CD4-positive, alpha-beta T cell (primary cell): ENCODE measurements at places on chromosomes 1 and 21.
A peak's percentile ranks its signal among the peaks of the same experiment; 100 is the strongest.

GRCh38 chr21:31282095-31282709, 61.9 kb downstream of the TIAM1 start:
- DNase-seq = no peak

GRCh38 chr1:232066521-232066920, 439.9 kb downstream of the DISC1 start:
- DNase-seq = no peak

- no peak for DNase-seq
Measured at GRCh38 chr1:240352769-240353168, 259.2 kb downstream of the GREM2 start.

DNA sequence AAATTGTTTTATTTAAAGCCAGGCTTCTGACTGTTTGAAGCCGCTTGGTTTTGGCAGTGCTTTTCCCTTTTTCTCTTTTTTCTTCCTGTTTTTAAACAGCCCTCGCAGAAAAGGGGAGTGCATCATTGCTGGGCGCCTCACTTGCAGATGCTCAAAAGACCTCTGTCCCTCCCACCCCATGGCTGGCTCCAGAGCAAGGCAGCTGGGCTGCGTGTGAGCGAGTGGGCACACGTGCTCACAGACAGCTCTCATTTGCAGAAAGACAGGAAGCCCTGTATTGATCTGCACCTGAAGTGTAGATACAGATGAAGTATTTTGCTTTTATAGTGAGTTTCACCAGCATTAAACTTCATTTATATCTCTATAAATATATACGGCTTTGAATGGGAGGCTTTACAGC, 8.8 kb downstream of the TNR start:
- no peak for DNase-seq

GRCh38 chr1:204295671-204296070, 64.1 kb downstream of the PLEKHA6 start:
- no peak for DNase-seq

GRCh38 chr21:38175306-38175705, 81.5 kb upstream of the KCNJ15 start:
- DNase-seq = no peak

GRCh38 chr1:4847711-4848110, 193.3 kb downstream of the AJAP1 start:
- DNase-seq = no peak

- DNase-seq = no peak
Measured at GRCh38 chr1:83511146-83511726, 487.7 kb downstream of the TTLL7 start.

- no peak for DNase-seq
Measured at GRCh38 chr1:61337037-61337436, 254.7 kb downstream of the NFIA start.

GRCh38 chr1:210437111-210437510, 108.4 kb downstream of the HHAT start:
- no peak for DNase-seq

- no peak for DNase-seq
Measured at GRCh38 chr1:115753830-115754229, 14.7 kb downstream of the CASQ2 start.

GRCh38 chr1:212981025-212981495, 30.7 kb downstream of the VASH2 start:
- peak; percentile 5 for DNase-seq

- DNase-seq = no peak
Measured at GRCh38 chr1:175171036-175171913, 21.3 kb downstream of the KIAA0040 start.

GRCh38 chr21:37863842-37864241, 52.4 kb downstream of the KCNJ6 start:
- no peak for DNase-seq

DNA sequence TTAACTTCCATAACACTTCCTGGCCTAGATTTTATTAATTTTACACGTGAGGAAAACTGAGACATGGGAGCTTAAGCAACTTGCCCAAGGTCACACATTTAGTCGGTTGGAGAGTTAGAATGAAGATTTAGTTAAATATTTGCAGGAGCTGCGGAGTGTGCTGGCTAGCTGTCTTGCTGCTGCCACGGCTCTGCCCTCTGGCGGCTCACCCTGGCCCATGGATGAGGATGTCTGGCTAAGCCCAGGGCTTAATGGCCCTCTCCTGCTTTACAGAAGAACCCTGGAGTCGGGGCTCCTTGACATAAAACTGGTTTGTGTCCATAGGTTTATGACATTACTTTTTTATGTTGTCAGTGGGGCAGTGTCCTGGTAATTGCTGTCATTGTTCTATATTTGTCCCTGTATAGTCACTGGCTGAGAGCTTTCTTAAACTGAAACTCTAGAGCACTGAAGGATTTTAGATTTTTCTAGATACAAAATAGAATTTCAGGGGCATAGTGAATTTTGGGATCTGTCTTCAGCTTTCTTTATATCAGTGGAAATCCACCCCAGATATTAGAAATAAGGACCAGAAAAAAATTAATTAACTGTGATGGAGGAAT, 88.9 kb upstream of the WLS start:
- DNase-seq = no peak

- DNase-seq = no peak
Measured at GRCh38 chr1:196209983-196210382, 398.3 kb downstream of the KCNT2 start.

DNA sequence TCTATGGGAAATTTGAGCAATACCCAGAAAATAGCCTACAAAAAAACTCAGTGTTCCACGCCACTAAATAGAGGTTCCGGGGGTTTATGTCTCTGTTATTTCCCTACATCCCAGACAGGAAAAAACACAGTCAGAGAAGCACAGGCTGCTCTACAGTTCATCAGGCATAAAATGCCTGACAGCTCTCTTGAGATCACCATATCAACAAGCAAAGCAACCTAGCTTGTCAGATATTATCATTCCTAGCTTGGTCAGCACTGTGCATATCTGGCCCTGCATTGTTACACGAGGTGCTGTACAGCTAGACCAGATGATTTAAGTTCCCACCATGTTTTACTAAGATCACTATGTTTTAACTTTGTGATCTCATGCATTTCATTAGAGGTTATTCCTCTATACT, 172.6 kb downstream of the PTPRC start:
- DNase-seq = no peak

DNA sequence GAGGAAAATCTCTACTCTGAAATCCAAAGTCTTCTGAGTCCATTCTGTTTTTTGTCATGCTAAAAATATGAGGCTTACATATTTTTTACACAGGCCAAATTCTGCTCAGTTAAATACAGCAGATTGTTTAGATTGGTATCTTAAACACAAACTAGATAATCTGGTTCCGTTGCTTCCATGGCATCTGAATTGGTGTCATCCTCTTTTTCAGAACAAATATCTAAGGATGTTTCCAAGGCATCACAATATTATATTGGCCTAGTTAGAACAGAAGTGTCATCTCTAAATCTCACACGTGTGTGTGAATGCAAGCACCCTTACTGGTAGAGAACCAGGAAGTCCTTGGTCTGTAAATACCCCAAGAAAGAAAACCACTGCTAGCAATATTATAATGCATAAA, 151.2 kb downstream of the NRIP1 start:
- DNase-seq = no peak

- no peak for DNase-seq
Measured at GRCh38 chr21:32200029-32200428, 78.8 kb downstream of the MIS18A start.

- DNase-seq = no peak
Measured at GRCh38 chr1:221157026-221157761, 278.0 kb downstream of the HLX start.

GRCh38 chr1:232047473-232047872, 420.9 kb downstream of the DISC1 start:
- no peak for DNase-seq

DNA sequence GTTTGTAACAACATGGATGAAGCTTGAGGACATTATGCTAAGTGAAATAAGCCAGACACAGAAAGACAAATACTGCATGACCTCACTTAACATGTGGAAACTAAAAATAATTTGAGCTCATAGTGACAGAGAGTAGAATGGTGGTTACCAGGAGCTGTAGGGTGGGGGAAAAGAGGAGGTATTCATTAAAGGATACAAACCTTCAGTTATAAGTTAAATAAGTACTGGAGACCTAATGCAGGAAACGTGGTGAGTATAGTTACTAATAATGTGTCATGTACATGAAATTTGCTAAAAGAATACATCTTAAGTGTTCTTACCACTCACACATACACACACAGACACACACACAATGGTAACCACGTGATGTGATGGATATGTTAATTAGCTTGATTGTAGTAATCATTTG, 86.7 kb downstream of the NGF start:
- no peak for DNase-seq

DNA sequence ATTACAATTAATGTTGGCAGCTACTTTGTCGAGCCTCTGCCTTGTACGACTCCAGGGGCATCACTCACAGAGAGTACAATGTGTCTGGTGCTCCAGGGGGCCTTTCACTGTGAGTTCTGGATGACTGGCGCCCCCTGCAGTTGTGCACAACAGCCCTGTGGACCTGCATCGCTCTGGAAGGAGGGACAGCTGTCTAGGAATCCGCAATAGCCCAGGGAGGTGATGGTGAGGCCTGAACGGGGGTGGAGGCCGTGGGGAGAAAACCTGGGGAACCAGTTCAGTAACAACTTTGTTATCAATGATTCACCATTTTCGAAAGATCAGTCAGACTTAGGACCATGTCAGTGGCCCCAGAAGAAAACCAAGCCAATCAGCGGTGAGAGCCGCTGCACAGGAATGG, 189.1 kb downstream of the KAZN start:
- DNase-seq = no peak

GRCh38 chr1:47238935-47239592, 7.0 kb upstream of the TAL1 start:
- no peak for DNase-seq

GRCh38 chr1:245768596-245768995, 613.8 kb downstream of the KIF26B start:
- no peak for DNase-seq

DNA sequence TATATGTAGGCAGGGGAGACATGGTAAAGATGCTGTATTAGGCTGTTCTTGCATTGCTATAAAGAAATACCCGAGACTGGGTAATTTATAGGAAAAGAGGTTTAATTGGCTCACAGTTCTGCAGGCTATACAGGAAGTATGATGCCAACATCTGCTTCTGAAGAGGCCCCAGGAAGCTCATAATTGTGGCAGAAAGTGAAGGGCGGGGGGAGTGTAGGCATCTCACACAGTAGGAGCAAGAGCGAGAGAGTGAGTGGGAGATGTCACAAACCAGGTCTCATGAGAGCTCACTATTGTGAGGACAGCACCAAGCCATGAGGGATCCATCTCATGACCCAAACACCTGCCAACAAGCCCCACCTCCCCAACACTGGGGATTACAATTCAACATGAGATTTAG, 21.1 kb downstream of the MAN1A2 start:
- DNase-seq = no peak

GRCh38 chr1:232985882-232986526, 35.6 kb downstream of the NTPCR start:
- DNase-seq = no peak

DNA sequence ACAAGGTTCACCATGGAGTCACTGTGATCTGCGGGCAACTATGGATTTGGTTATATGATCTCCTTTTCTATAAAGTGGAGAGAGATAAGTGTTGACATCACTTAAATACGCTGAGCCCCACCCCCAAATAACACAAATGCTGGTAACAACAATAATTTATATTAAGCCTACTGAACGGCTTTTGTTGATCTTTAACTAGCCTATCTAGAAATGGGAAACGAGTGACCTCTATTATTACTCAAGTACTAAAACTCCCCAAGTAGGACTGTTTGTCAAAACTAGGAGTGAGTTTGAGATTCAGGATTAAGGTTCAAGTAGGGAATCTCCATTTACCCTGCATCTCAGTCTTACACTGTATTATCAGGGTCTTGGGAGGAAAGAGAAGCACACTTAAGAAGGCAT, 52.2 kb downstream of the MAP3K7CL start:
- DNase-seq = no peak

GRCh38 chr1:7120863-7121621, 335.8 kb downstream of the CAMTA1 start:
- no peak for DNase-seq

- DNase-seq = peak; percentile 3
Measured at GRCh38 chr1:30111431-30111830, 612.0 kb downstream of the MATN1 start.

DNA sequence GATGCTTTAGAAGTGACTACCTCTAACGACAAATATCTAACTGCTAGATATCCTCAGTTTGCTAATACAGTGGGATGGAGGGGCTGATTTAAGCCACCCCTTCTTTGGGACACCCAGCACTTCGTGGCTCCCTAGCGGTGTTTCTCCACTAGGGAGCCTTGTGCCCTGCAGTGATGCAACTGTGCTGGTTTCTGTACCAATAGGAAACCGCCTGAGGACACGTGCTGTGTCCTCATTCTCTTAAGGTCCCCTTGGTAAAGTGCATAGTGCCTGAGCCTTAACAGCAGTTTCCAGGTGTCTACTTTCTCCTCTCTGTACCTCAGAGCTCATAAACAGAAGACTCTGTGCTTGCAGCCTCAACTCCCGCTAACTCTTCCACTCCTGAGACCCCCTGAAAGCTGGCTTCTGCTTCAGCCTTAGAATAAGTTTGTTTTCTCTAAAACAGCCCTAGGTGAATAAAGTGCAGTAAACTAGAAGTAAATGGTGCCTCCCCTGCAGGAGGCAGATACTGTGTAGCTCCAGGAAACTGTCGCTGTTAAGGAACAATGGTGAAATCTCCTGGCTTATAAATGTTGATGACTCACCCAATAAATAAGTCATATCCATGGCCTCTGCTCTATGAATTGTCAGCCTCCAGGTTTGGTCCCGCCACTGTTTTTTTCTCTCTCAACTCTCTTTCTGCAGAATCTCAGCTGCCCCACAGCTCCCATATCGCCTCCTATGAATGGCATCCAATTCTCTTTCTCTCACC, 130.4 kb downstream of the AK5 start:
- DNase-seq = no peak

DNA sequence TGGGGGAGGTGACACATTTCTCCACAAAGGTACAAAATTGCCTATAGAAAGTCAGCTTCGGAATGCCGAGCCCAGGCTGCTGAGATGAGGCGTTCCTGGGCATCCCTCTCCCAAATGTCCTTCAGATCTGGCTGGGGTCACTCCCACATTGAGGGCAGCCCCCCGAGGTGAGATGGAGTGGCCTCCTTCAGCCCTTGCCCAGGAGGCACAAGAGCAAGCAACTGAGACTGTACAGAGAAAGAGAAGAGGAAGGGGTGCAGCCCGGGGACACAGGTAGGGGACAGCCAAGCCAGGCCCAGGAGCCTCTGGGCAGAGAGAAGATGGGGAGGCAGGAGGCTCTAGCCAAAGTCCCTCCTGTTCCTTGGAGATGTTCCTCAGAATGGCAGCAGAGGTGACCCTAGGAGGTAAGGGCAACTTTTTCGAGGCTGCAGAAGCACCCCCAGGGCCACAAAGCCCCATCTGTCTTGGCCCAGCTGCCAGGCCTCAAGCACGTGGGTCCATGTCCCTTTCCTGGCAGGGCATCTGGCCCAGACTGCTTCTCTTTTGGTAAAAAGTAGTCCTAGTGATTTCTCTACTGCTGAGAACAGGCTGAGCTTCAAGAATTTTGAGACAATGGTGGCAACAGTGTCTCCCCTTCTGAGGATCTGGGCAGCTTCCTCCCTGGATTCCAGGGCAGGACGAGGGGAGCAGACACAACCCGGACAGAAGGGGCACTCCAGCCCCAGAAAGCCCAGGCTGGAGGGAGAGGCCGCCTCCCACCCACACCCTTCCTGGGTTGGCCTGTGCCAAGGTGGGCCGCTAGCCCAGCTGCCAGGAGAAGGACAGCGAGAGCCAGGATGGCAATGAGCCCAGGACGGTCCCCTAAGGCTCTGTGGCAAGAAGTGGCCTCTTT, 68.0 kb downstream of the LRRN2 start:
- DNase-seq = no peak

GRCh38 chr21:24514081-24514733, 1093.1 kb downstream of the MRPL39 start:
- no peak for DNase-seq

GRCh38 chr1:113415310-113416070, 25.2 kb downstream of the MAGI3 start:
- no peak for DNase-seq
